Endothelial cell of umbilical vein (primary cell): ENCODE measurements at places on chromosomes 2 and 18. TPM values are rescaled to one million over a fixed set of nuclear protein-coding genes. Genes with fewer than 3 reads are reported as not detected.

DNA sequence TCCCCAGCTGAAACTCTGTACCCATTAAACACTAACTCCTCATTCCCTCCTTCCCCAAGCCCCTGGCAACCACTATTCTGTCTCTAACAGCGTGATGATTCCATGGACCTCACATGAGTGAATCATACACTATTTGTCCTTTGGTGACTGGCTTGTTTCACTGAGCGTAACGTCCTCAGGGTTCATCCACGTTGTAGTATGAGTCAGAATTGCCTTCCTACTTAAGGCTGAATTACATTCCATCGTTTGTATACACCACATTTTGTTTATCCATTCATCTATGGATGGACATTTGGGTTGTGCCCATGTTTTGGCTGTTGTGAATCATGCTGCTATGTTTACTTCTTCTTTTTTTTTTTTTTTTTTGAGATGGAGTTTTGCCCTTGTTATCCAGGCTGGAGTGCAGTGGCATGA is 19.6 kb upstream of the CABLES1 start:
- no peak overlapping the region for H3K4me3 ChIP-seq
- peak overlapping the region; percentile 80 for H3K27ac ChIP-seq
- no peaks in the 10 kb centered on the region for H3K27me3 ChIP-seq
- DNase-seq, result peak; percentile 91
- no peaks in the 10 kb centered on the region for H3K36me3 ChIP-seq
- H3K4me1 ChIP-seq, result peaks cover 25% of the 10 kb centered on the region

- no peaks in the 10 kb centered on the region for H3K27me3 ChIP-seq
- no peak overlapping the region for H3K27ac ChIP-seq
- H3K4me1 ChIP-seq, result no peaks in the 10 kb centered on the region
- DNase-seq, result no peak
- no peak overlapping the region for H3K4me3 ChIP-seq
These were observed 360.6 kb upstream of the SLC14A2 start for GRCh38 chr18:45254709-45255082.

DNA sequence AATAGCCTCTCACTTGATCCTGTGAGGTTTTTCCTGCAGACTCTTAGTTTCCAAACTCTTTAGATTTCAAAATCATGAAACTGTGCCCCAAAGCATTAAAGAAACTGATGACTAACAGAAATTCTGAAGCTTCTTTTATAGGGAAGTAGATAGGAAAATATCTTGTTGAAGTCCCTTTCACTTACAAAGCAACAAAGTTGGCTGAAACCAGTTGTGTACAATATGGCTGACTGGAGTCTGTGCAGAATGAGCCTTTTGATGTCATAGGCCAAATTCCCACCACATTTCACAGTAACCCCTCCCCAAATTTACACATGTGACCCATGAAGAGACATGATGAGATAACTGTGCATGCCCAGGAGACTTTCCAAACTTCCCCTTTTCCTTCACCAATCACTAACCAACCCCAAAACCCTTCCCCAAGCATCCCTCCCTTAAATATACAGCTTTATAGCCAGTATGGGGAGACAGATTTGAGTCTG is 61.7 kb upstream of the NCK2 start:
- no peak for DNase-seq
- H3K27me3 ChIP-seq, result no peaks in the 10 kb centered on the region
- no peaks in the 10 kb centered on the region for H3K4me1 ChIP-seq

DNA sequence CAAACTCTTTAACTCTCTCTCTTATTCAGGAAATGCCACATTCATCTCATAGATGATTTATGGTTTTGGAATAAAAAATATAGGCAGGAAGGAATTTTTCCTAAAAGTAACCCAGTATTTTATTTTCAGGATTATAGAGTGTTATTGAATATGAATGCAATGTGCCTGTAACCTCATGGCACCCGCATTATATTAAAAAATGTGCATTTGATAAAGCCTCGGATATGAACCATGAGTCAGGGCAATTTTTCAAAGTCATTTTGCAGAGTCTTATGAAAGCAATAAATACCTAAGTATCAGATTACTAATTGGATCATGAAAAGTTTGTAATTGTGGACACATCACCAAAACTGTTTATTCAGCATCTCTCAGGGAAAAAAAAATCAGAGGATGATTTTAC is 573.8 kb downstream of the TSN start:
- H3K36me3 ChIP-seq, result no peaks in the 10 kb centered on the region
- H3K27ac ChIP-seq, result no peak overlapping the region
- no peaks in the 10 kb centered on the region for H3K27me3 ChIP-seq
- no peaks in the 10 kb centered on the region for H3K4me1 ChIP-seq
- no peak for DNase-seq

DNA sequence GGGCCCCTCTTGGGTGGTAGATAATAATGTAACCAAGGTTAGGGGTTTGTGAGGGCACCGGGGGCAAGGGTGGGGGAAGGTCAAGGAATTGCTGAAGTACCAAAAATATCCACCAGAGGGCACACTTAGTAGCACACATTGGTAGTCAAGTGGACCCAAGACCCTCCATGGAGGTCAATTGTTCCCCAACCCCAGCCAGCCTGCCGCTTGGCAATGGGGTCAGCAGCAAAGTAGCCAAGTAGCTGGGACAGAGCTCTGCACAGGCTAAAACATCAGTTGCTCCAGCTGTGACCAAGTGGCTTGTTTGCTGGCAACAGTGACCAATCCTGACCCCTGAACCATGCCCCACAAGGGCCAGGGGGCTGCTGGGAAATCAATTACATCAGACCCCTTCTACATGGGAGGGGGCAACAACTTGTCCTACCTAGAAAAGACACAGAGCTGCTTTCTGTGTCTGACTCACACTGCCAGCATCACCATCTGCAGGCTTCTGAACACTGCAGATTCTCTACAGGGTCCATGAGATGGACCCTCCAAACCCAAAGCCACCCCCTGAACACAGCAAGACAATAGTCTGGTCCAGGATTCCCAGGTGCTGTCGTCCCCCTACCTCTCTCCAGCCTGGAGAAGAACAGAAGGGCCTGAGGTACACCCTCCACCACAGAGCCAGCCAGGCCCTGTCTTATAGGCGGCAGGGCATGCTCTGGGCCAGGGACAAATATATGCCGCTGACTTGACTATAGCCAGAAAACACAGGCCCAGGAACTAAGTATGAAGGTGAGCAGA is 76.0 kb downstream of the EMX1 start:
- H3K27ac ChIP-seq, result no peak overlapping the region
- H3K36me3 ChIP-seq, result no peaks in the 10 kb centered on the region
- no peak overlapping the region for H3K4me3 ChIP-seq
- H3K27me3 ChIP-seq, result no peaks in the 10 kb centered on the region
- DNase-seq, result peak; percentile 51

DNA sequence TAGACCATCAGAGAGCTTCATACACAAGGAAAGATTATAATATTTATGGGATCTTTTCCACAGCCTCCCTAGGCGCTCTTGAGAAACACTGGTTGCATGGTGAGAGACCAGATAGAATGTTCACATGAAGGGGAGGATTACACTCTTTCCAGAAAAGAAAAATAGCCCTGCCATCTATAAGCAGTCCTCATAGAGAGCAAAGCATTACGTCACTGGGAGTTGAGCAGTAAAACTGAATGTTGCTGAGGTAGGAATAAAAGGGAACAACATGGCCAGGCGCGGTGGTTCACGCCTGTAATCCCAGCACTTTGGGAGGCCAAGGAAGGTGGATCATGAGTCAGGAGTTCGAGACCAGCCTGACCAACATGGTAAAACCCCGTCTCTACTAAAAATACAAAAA is 1934.3 kb downstream of the SUCLG1 start:
- H3K27me3 ChIP-seq, result no peaks in the 10 kb centered on the region
- DNase-seq, result no peak
- no peaks in the 10 kb centered on the region for H3K36me3 ChIP-seq
- H3K4me1 ChIP-seq, result no peaks in the 10 kb centered on the region

DNA sequence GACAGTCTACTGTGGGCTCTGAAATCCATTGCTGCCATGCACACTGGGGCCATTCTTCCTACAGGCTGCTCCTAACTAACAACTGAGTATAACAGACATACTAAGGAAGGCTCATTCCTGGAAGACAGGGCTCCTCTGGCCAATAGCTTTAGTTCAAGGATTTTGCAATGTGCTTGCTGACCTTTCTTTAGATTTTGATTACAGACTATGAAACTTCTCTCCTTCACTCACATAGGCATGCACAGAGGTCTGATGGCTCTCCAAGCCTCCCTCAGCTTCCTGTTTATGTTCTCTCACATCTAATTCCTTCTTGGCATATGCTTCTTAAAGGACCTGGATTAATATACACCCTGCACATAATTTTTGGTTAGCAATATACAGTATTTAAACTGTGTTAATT is 34.4 kb upstream of the ROCK1 start:
- DNase-seq, result no peak
- no peak overlapping the region for H3K27ac ChIP-seq
- no peak overlapping the region for H3K4me3 ChIP-seq
- H3K4me1 ChIP-seq, result no peaks in the 10 kb centered on the region
- H3K27me3 ChIP-seq, result no peaks in the 10 kb centered on the region
- H3K36me3 ChIP-seq, result no peaks in the 10 kb centered on the region

The ALMS1 gene
- polyA plus RNA-seq, result 4.9 and 5.7 TPM in 2 replicates

The ALK gene
- polyA plus RNA-seq, result not detected in 2 replicates

DNA sequence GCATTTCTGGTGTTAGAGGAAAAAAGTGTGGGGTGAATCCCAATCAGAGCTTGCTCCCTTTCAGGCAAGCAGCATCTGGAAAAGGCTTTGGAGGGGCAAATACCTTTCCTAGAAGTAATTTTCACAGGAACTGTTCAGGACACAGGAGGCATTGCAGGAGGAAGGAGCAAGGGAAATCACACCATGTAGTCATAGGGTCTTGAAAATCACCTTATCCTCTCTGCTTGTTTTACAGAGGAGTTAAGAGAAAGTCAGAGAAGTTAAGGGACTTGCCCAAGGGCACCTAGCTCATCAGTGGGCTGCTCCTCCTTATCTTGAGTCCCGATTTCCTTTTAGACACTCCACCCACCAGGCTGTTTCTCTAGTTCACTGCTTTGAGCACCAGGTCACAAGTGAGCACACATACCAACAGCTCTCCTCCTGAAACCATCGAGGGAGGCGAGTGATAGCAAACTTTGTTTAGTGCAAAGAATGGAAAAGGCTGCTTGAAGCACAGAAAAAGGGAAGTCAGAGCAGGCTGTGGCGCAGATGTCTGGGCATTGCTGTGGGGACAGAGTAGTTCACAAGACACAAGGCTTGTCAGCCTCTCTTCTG is 89.2 kb upstream of the CXCR4 start:
- no peaks in the 10 kb centered on the region for H3K36me3 ChIP-seq
- no peak overlapping the region for H3K4me3 ChIP-seq
- no peaks in the 10 kb centered on the region for H3K4me1 ChIP-seq
- H3K27ac ChIP-seq, result no peak overlapping the region
- DNase-seq, result no peak

- no peak for DNase-seq
- no peaks in the 10 kb centered on the region for H3K36me3 ChIP-seq
- no peak overlapping the region for H3K27ac ChIP-seq
- no peaks in the 10 kb centered on the region for H3K27me3 ChIP-seq
- no peak overlapping the region for H3K4me3 ChIP-seq
These were observed 143.9 kb downstream of the ESCO1 start for GRCh38 chr18:21456428-21457178.

- H3K4me1 ChIP-seq, result no peaks in the 10 kb centered on the region
- H3K27ac ChIP-seq, result no peak overlapping the region
- DNase-seq, result no peak
- no peaks in the 10 kb centered on the region for H3K27me3 ChIP-seq
These were observed 277.1 kb downstream of the SOX11 start for GRCh38 chr2:5969303-5969702.

- no peak overlapping the region for H3K27ac ChIP-seq
- no peak overlapping the region for H3K4me3 ChIP-seq
- H3K27me3 ChIP-seq, result no peaks in the 10 kb centered on the region
- no peak for DNase-seq
These were observed 24.2 kb downstream of the DHRS9 start for GRCh38 chr2:169093535-169093934.

- no peak overlapping the region for H3K27ac ChIP-seq
- DNase-seq, result no peak
- peaks cover 9% of the 10 kb centered on the region for H3K4me1 ChIP-seq
These were observed 14.0 kb downstream of the SFTPB start for GRCh38 chr2:85653996-85654395.

- H3K27ac ChIP-seq, result no peak overlapping the region
- H3K36me3 ChIP-seq, result no peaks in the 10 kb centered on the region
- no peaks in the 10 kb centered on the region for H3K27me3 ChIP-seq
- H3K4me1 ChIP-seq, result no peaks in the 10 kb centered on the region
- H3K4me3 ChIP-seq, result no peak overlapping the region
These were observed 56.9 kb downstream of the INSIG2 start for GRCh38 chr2:118145207-118145606.

The IL36A gene
- not detected in 2 replicates for polyA plus RNA-seq

DNA sequence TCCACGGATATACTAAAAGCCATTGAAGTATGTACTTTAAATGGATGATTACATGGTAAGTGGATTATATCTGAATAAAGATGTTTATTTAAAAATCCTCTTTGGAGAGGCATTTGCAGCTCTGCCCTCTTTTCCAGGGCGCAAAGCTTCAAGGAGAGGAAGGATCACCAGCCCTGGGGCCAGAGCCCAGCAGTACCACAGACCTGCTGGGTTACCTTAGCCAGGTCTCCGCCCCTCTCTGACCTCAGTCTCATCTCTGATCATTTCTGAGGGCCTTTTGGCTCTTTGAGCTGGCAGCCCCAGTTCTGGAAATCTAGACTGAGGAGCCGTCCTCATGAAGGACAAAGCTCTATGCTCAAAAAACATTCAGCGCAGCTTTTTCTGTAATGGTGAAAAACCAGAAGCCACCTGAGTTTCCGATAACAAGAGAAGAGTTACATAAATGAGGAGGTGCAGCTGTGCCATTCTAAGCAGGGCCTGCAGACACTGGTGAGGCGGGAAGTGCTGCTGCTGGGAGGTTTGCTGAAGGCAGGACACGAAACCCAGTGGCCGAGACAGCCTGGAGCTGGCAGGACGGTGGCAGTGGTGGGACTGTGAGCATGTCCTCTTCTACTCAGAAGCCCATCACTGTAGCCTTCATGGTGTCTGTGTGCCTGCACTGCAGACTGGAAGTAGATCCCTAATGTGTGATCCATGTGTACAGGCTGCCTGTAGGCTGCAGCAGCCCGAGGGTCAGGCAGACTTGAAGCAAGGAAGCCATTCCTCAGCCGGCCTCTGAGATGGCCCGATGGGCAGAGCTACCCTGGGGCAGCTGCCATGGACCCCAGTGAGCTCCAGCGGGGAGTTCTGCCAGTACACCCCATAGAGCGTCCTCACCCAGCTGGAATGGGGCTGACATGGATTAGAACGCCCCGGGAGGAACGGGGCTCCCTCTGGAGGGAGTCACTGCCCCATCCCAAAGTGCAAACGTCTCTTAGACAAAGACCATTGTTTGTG is 27.7 kb downstream of the ADRA2B start:
- DNase-seq, result no peak
- peaks cover 2% of the 10 kb centered on the region for H3K27me3 ChIP-seq
